ENCODE measurements at places on chromosomes 3 and 15.
A peak's percentile ranks its signal among the peaks of the same experiment; 100 is the strongest.

DNA sequence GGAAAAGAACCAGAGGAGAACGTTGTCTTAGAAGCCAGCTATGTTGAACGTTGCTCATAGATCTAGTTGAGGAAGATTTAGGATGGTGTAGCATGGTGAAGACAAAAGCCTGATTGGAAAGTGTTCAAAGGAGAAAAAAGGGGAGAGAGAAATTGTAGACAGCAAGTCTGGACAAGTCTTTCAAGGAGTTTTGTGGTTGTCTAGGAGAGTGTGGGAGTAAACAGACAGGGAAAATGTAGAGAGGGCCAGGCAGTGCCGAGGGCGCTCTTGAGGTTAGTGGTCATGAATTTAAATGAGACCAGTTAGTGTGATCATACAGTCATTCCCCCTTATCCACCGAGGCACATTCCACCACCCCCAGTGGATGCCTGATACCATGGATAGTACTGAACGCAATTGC, 167.5 kb upstream of the IL12A start:
- no peak for DNase-seq

DNA sequence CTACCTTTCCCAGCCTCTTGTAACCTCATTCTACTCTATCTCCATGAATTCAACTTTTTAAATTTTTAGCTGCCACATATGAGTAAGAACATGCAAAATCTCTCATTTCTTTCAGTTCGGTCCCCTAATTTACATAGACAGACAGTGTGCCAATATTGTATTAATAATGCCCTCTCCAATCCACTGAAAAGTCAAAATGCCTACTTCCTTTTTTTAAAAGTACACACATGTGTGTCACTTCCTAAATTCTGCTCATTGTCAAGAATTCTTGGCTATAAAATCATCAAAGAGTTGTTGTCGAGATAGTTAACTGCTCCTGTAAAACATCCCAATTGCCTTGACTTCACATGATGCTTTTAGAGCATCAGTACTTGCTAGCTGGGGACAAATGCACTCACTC, 84.2 kb upstream of the IL12A start:
- no peak for DNase-seq

DNA sequence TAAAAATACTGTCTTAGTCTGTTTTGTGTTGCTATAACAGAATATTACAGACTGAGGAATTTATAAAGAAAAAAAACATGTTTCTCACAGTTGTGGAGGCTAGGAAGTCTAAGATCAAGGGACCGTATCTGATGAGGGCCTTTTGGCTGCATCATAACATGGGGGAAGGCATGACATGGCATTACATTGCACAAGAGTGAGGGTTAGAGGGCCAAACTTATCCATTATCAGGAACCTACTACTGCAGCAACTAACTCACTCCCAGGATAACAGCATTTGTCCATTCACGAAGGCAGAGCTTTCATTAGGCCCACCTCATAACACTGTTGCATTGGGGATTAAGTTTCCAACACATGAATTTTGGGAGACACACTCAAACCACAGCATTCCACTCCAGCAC, 30.3 kb downstream of the SYN2 start:
- no peak for DNase-seq

DNA sequence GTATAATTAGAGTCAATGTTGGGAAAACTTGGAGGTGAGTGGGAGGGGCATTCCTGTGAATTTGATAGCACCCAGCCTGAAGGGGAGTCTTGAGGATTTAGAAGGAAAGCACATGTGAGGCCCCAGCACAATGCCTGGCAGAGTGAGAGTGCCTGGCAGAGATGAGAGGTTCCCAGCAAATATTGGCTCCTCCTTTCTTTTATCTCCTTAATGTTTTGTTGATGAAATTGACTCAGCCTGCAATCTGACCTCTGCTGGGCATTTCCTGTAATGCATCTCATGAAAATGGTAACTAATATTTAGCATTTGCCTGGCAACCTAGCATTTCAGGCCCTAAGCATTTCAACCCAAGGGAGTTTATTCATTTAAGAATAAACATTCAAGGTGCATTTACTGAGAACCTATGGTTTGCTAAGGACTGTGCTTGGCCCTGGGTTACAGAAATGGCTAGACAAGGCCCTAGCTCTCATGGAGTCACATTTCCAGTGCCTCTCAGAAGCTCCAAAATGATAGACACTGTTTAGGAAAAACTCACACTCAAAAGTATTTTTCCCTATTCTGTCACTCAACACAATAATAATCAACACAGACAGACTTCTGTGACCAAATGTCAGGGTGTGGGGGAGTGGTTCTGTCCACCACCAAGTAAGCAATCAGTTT, 19.0 kb downstream of the PDHB start:
- DNase-seq = peak; percentile 33

- DNase-seq = no peak
Measured at GRCh38 chr3:136576279-136577009, 175.7 kb downstream of the STAG1 start.

GRCh38 chr15:34993412-34993811, 5.3 kb upstream of the ZNF770 start:
- peak; percentile 24 for DNase-seq
